Right ventricle myocardium superior (tissue), 1 donor: ENCODE measurements at places on chromosomes 13 and 19.

DNA sequence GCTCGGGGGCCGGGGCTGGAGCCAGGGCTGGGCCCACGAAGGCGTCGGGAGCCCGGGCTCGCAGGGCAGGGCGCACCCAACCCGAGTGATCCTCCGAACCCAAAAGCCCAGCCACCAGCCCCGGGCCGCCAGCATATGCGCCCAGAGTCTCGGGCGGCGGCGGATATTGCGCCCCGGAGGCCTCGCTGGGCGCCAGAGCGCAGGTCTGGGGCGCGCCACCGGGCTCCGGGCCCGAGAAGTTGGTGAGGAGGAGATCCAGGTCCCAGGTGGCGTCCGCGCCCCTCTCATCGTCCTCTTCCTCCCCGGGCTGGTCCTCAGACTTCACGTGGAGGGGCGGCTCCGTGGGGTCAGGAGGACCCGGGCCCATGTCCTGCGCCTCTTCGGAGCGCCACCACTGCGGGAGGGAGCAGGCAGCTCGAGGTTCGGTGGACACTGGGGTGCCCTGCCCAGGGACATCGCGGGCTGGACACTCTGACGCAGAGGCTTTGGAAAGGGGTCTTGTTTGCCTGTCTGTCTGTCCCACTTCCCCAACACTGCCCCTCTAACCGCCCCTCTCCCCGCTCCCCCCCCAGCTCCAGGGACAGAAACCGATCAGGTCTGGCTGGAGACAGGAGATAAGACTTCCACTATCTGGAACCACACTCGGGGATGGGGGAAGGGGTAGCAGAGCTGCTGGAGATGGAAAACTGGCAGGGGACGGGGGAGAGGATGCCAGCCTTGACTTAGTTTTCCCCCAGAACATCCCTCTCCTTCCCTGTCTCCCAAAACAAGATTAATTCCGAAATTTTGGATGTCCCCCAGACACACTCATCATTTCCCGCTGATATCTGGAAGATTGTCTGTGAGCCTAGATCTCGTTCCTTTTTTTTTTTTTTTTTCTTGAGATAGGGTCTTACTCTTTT, 1.0 kb downstream of the KLF1 start:
- DNase-seq, result no peak

GRCh38 chr13:83162493-83162892, 719.8 kb downstream of the SLITRK1 start:
- no peak for DNase-seq

DNA sequence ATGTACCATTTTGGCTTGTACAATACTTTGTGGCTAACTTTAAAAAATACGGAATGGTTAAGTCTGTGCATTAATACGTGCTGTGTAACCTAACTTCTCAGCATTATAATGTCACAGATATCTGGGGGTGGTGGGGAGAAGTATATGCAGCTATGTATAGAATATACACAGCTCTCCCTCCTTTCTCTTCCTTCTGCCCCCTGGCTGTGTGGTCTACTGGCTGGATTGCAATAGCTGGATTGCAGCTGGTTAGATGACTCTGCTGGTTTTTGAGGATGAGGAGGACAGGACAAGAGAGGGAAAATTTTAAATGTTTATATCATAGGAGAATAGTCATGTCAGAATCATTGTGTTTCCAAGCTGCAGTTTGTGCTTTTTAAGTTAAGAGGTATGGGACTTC, 9.7 kb downstream of the RNASEH2B start:
- no peak for DNase-seq

GRCh38 chr13:76086729-76087128, 450.6 kb downstream of the LMO7 start:
- no peak for DNase-seq

- no peak for DNase-seq
Observed at GRCh38 chr13:27559719-27560118, 60.6 kb downstream of the LNX2 start.

DNA sequence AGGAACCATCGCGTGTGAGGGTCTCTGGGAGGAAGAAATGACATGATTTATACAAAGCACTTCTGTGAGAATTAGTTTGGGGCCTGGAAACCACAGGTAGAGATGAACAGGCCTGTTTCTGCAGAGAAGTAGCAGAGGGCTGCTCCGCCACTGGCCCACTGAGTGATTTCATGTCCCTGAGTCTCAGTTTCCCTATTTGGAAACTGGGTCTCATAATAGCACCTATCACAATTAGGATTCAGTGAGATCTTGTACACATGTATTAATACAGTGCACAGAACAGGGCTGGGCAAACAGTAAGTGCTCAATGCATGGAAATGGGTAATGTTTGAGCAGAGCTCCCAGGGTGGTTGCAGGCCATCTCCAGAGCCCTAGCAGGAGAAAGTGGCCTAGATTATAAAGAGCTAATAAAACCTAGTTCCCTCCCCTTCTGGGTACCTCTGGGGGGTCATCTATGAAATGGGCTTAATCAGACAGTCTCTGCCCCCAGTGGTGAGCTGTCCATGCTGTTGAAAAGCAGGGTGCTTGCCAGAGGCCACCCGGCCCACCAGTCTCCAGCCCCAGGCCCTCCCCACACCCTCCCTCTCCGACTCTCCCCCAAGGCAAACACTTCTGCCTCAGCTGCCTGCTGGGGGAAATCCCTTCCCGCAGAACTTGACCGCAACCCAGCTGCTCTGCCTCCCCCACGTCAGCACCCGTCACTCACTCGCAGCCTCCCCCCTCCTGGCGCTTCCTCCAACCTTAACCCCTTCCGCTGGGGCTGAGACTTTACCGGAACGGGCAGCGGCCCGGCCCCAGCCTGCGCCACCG, 4.5 kb downstream of the BCL3 start:
- peak; percentile 94 for DNase-seq

GRCh38 chr13:64074971-64075474, 2659.4 kb upstream of the PCDH20 start:
- DNase-seq, result peak; percentile 33

GRCh38 chr13:110183910-110184309, 123.0 kb downstream of the COL4A1 start:
- DNase-seq, result no peak

GRCh38 chr13:25860862-25861261, 191.0 kb downstream of the SHISA2 start:
- DNase-seq, result no peak

DNA sequence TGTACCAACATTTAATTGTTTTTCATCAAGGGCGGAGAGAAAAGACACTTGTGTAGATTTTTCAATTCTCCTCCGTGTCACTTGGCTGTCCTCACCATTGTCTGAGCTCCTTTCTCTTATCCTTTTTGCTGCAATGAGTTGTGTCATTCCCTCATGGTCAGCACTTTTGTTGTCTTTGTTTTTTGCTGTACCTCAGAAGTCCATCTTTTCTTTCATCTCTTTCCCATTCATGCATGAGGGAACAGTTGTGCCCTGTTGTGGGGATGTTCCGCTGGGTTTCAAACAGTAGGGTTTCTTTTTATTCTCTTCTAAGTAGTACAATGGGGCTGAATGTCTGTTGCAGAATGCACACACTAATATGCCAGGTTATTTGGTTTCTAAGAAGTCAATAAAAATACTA, 222.6 kb downstream of the TM9SF2 start:
- DNase-seq, result no peak
